COR-L47 (cell line): ENCODE measurements at places on chromosomes 7 and 10.

DNA sequence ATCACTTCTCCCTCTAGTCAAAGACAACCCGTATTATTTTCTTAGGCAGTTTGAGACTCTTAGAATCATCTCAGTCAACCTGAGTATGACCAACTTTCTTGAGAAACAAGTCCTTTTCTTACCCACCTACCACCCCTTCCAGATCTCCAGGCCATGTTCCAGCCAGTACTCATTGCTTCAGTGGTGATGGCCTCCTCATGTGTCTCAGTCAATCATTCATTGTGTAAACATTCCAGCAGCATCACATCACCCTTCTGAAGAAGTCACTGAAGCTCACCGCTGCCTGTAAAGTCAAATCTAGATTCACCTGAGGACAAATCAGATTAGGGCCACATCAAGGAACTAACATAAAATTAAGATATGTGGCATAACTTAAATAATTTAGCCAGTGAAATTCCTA, 467.2 kb upstream of the NRP1 start:
- no peak for DNase-seq

- no peak for DNase-seq
Measured at GRCh38 chr10:104056619-104057273, 28.9 kb downstream of the COL17A1 start.

DNA sequence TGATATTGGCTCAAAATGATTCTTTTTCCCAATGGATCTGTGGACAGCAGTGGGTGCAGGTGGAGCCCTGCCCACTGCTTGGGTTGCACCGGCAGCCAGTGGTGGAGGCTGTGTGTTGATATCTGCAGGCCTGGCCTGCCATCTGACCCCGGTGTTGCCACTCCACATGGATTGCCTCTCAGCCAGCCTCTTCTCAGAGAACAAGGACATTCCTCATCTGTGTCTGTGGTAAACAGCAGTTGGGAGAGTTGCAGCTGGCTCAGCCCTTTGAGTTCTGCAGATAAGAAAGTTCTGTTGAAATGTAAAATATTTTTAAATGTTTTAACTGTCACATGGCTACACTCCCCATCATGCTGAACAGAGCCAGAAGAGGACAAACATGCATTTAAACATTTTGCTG, 374.9 kb upstream of the CELF2 start:
- no peak for DNase-seq

- DNase-seq, result no peak
Measured at GRCh38 chr10:72096115-72097000, 8.0 kb upstream of the SPOCK2 start.

GRCh38 chr10:74011017-74011416, 13.1 kb downstream of the VCL start:
- DNase-seq, result no peak
